ENCODE measurements at places on chromosomes 6 and 20.
A peak's percentile ranks its signal among the peaks of the same experiment; 100 is the strongest.

GRCh38 chr6:47132724-47133123, 90.6 kb upstream of the ADGRF1 start:
- no peak for DNase-seq

DNA sequence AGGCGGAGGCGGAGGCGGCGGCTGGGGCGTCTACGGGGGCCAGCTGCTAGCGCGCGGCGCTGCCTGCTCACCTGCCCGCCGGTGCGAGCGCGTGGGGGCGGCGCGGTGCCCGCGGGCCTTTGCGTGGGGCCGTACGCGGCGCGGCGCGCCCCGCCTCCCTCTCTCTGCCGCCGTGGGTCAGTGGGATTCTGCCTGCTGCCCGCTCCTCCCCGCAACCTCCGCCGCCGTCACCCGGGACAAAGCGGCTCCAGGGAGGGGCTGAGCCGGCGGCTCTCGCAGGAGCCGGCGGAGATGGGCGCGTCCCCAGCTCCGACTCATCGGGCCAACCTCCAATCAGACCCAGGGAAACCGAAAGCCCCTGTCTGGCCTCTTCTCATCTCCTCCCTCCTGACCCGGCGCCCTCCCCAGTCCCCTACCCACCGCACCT, at the start of gene RCAN2:
TSS of gene RCAN2 (minus strand) at position 249 of the 427 bp plus-strand sequence.
- DNase-seq = no peak

GRCh38 chr6:36920546-36920945, 34.0 kb upstream of the PI16 start:
- DNase-seq = no peak

DNA sequence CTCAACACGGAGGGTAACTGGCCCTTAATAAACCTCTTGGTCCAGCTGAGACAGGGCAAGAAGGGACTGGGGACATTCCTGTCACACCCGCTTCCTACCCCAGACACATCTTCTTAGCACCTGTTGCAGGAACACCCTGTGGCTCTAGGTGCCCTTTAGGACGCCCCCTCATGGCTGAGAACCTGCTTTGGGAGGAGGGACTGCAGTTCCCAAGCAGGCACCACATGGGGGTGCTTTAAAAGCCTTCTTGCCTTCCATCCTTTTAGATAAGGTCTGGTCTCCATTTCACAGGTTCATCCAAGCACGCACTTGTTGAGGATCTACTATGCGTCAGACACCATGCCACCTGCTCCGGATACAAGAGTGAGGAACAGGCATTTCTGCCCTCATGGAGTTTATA, 26.6 kb downstream of the NSFL1C start:
- peak; percentile 11 for DNase-seq

DNA sequence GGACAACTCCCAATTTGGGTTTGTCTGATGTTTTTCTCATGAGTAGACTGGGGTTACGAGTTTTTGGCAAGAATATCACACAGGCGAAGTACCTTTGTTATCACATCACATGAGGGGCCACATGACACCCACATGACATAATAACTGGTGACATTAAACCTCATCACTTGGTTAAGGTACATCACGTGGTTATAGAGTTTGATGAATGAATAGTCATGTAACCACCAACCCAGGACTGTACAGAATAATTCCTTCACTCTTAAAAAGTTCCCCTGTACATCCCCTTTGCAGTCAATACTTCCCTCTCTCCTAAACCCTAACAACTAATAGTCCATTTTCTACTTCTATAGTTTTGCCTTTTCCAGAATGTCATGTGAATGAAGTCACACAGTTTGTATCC, 83.4 kb downstream of the REV3L start:
- no peak for DNase-seq

- no peak for DNase-seq
These were observed 258.2 kb downstream of the EYS start for GRCh38 chr6:65448866-65449265.

DNA sequence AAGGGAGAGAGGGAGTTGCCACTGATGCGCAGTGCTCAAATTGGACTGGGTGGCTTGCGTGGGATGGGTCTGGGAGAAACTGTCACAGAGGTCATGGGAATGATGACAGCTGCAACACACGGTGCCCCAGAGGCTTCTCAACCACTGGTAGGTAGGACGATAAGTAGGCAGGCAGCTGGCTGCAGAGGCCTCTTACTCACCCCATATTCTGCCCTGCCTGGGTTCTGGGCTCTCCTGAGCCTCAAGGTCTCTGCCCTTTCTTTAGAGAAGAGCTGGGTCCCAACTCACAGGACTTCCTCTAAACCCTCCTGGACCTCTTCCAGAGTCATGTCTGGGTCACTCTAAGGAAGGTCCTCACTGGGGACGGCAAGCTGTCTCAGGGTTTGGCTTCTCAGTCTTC, 37.2 kb upstream of the RNF24 start:
- DNase-seq = no peak

GRCh38 chr20:20806121-20807095, 94.0 kb upstream of the RALGAPA2 start:
- DNase-seq = no peak

- no peak for DNase-seq
These were observed 43.7 kb downstream of the SCGN start for GRCh38 chr6:25695671-25696070.

Data from SHP77 (cell line).